T-helper 9 cell (primary cell): ENCODE measurements at places on chromosomes 2 and 18.
A peak's percentile ranks its signal among the peaks of the same experiment; 100 is the strongest.

DNA sequence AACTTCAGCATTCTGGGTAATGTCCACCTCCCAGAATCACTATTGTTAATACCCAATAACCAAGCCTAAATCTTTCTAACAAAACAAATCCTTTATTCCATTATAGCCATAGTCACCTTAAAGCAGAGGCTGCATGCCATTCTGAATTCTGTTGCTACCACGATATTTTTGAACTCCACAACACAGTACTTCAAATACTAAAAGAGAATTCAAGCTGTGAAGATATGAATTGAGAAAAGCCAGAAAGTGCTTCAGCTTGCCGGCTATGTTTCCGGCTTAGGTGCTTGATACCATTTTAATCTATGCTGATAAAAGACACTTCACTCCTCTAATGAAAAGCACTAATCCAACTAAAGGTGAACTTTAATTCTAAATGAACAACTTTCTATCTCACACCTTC lies 41.3 kb downstream of the GAREM1 start:
- DNase-seq, result no peak

DNA sequence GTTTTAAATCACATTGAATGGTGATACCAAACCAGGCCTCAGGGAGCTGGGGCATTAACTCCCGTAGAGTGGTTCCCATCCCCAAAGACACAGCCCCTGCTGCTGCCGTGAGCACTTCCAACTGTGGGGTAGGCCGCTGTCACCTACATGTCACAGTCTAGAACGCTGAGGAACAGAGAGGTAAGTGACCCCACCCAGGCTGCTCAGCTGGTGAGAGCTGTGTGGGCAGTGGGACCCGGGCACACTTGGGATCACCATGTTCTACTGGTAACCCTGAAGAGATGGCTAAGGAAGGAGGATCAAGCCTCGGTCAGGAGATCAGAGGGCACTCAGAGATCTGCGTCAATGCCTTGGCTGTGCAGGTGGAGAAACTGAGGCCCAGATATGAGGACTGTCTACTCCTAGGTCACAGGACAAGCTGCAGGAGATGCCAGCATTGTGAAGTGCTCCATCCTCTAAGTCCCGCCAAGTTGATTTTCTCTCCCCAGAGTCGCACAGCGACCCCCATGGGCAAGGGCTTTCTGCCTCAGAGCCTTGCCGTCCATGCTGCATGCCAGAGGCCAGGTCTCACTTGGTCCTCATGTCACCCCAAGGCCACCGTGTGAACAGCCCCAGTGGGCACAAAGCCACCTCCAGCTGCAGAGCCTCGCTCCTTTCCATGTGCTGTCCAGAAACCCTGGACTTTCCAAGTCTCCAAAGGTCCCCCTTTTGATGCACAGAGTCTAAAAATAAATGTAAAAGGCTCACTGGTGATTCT lies 144.2 kb upstream of the OTOS start:
- no peak for DNase-seq

- no peak for DNase-seq
These were observed 435.1 kb downstream of the MTX2 start for GRCh38 chr2:176704282-176704858.

GRCh38 chr2:48529676-48530032 lies 300 bp upstream of the STON1 start:
- DNase-seq, result no peak

DNA sequence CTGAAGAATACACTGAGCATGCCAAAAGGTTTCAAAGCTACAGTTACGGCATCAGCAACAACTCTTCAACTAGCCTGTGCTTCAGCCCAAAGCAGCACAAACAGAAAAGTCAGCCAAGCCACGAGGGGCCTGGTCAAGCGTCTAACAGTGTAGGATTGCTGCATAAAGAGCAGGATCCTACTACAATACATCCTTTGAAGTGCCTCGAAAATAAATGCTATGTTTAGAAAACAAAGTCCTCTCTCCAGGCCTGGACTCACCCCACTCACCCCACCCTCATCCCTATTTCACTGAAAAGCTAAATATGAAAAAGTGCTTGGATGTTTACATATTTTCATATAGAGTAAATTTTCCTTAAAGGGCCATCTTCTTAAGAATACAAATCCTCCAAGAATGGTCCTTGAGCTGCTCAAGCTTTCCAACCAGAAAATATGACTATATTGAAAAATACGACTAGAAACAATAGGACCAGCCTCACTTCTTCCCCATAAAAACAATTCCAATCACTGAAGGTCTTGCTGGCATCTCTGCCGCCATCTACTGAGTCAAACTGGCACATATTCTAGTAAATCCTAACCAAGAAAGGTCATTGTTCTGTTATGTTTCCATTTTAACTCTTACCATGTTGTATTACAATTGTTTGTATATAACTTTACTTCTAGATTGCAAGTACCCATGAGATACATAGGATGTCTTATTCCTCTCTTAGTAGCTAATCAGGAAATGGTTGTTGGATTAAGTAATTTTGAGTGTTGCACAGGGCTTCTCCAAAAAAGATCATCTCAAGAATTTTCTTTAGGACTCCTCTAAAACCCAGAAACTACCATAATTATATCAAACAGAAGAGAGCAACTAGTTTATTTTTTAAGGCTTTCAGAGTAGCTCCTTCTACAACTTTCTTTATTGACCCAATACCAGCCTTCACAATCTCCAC lies 63.6 kb downstream of the CLHC1 start:
- DNase-seq, result peak; percentile 3

DNA sequence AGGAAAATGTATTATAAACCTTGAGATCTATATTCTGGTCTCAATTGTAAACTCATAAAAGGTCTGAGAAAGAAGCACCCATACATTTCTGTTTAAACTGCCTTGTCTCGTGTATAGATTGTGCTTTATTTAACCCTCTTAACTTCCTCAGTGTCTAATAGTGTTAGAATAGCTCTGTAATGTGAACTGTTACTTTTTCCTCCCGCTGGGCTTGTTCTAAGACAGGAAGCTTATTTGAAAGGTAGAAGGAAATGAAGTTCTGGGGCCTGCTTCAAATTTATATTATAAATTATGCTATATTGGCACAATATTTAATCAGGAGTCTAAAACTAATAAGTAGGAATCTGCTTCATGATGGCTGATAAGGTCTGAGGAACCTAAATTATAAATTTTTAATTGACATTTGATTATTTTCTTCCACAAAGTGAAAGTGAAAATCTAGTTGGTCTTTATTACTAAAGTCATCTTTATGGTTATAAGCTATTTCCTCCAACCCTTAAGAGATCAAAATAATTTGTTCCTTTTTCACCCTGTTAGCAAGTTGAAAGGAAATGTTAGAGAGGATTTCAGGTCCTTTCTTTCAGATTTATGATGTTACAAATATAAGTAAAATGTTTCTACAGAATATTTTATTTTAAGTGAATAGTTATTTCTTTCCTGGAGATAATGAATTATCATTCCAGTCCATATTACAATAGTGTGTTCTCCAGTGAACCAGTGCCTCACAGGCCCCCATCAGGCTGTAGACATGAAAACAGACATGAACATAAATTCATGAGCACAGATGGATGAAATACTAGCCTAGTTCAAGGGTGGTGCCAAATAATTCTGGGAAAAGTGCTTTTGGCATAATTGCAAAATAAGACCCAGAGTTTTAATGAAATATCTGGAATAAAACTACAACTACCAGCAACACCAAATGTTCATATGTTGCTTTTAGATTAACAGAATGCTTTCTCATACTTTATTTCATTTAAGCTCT lies 7.9 kb downstream of the MFSD6 start:
- DNase-seq, result no peak

DNA sequence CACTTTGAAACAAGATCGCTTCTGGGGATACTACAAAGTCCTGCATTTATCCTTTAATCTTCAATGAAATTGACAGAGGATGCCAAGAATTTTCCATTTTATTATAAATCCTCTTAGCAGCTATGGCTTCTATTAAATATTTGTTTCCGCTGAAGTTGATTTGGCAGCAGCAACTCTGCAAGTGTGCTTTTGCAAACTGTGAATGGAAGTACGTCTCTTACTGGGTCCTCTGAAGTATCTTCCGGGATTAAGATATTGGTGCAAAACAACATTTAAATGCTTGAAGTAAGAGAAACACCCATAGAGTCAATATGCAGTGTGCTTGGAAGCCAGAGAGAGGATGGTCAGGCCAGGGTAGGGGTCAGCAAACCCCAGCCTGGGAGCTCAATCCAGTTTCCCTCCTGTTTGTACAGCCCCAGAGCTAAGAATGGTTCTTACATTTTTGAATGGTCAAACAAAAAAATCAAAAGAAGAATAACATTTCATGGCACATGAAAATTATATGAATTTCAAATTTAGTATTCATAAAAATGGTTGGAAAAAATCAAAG lies 13.6 kb downstream of the CCDC68 start:
- no peak for DNase-seq

DNA sequence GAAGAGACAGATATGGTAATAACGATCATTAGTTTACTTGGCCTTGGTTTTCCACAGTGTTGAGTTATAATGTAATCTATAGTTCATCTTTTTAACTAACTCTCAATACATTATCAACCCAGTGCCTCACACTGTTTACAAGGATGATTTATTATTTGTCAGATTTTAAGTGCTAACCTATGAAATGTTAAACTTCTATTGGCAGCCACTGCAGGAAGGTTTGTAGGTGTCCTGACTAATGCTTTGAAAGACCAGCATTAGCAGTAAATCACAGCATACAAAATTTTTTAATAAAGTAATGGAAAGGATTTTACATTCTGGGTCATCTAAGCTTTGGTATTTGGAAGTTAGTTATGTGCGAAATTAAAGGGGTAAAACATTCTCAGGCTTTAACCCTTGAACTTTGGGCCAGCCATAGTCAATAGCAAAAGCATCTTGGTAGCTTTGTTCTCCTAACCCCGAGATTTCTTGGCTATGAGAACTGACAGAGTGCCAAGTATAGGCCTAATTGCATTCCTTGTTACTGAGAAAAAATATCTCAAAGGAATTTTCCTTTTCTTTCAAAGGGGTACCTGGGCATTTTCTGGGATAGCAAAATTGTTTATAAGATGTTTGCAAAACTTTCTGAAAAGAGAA lies 30.6 kb downstream of the SPATS2L start:
- no peak for DNase-seq

DNA sequence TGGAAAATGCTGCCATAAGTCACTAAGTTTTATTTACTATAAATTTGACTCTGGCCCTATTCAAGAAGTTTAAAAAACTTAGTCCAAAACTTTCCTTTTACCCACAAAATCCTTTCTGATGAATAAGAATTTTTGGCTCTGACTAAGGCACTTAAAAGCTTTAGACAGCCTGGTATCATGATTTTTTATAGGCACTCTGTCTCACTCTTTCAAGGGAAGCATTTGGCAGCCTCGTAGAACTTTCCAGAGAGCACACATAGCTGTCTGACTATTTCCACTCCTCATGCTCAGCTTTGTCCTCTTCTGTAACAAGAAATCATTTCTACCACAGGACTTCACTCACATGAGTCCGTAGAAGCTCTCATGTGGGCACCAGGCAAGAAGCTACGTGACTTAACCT lies 32.3 kb upstream of the XDH start:
- DNase-seq, result no peak

DNA sequence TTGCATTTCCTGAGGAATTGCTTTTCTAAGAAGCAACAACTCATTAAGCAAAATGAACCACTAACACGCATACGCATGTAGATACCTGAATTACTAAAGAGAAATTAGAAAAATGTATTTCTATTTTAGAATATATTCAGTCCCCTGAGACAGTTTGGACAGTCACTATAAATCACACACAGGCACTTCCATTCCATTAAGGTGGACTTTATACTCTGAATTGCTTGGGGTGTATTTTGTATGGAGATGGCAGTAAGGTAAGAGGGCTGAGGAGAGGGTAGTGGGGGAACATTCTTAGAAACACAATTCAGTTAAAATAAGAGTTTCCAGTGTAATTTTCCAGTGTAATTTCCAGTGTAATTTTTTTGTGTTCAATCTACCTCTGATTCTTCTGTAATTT lies 1.8 kb downstream of the CCDC141 start:
- no peak for DNase-seq

DNA sequence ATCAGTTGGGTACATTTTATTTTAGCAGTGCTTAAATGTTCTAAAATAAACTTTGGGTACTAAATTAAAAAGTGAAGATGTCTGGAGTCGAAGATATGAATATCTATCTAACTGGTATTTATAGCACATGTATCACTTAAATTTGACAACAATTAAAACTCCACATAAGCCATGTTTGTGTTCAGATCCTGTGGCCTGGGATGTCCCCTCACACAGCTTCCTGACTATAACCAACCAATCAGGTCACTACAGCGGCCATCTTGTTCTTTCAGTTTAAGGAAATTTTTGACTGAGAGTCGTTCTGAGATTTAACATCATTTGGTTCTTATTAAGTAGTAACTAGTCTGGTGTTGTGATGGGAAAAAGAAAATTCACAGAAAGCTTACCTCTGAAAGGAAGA lies 170.7 kb upstream of the NRP2 start:
- no peak for DNase-seq

DNA sequence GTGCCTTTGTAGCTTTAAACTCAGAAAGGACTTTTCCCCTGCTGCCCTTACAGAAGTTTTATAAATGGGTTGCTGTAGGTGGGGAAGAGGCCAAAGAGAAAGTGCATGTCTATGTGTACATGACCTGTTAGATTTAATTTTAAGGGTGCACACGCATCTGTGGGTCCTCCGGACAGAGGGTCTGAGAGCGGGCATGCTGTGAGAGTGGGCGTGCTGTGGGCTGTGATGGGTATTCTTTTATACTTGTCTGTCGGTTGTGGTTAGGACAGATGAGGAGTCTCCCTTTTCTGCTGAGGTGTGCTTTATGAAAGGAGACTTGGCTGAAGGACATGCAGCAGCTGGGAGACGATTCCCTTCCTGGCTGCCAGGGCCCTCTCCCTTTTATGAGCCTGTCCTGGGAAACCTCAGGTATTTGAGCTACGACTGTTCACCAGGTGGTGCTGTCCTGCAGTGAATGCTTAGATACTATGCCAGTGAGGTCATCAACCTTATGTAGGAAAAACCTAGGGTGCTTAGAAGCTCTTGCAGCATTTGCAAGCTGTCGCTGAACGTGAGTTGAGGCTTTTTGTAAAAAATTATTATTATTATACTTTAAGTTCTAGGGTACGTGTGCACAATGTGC lies 67.5 kb downstream of the TANC1 start:
- DNase-seq, result peak; percentile 2

GRCh38 chr18:36420826-36421225 lies 123.3 kb downstream of the FHOD3 start:
- DNase-seq, result no peak

DNA sequence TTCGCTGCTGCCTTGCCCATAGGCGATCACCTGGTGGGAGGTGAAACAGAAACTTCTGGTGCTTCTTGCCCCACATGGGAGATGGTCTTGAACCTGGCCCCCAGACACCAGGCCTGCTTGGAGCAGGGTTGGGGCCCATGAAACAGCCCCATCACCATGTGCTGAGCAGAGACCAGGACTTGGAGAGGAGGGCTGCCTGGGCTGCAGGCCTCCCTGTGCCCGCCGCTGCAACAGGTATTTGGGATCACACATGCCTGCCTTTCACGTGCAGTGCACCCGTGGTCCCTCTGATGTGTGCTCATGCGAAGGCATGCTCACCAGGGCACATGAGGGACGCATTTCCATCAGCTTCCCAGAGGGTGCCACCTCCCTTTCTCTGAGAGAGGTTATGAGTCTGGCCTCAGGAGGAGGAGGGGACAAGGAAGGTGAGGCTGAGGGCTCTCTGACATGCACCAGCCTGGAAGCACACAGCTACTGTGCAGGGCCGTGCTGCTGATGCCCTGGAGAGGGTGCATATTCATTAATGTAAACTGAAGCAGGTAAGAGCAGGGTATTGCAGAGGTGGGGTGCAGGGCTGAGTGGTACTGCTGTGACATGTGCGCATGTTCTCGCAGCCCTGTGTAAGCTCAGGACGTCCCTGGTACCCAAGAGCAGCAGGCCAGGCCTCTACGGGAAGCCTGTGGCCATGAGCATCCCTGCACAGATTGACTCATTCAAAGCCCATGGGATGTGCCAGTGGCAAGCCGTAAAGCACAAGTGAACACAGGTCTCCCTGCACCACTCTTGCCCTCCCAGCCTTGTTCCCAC lies 4.2 kb upstream of the OXER1 start:
- DNase-seq, result no peak
